ENCODE measurements at places on chromosomes 7 and 10. TPM values are rescaled to one million over a fixed set of nuclear protein-coding genes. Genes with fewer than 3 reads are reported as not detected.

COL26A1 gene
- 1.7 TPM for total RNA-seq

HOXA9 gene
- total RNA-seq: 62.2 TPM

DUS4L gene
- total RNA-seq: 13.1 TPM

SRRM3 gene
- total RNA-seq: 1.1 TPM

POM121 gene
- total RNA-seq: 3.6 TPM

AGAP9 gene
- total RNA-seq: 2.6 TPM

DRGX gene
- total RNA-seq: not detected

BLNK gene
- total RNA-seq: not detected

DNA sequence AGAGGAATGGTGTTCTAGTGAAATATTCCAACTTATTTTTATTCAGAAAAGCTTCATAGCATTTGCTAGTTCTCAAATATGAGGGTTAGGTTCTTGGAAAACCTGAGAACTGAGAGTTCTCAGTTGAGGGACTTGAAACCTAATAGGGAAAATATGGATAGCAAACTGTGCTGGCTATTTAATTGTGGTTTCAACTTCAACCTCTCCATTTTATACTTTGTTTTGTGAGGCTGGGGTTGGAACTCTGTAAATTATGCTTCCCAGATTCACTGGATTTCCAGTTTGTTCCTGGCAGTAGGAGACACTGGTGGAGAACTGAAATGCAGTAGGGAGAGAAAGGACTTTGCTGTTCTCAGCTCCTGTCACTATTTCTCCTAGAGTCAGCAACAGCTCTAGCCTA, 52.7 kb downstream of the CDK14 start:
- DNase-seq: no peak

GRCh38 chr7:101562531-101563197, 66.4 kb downstream of the MYL10 start:
- DNase-seq: no peak

- DNase-seq: no peak
Observed at GRCh38 chr10:26739071-26739631, 41.6 kb downstream of the PDSS1 start.

- DNase-seq: no peak
Observed at GRCh38 chr10:112027731-112028280, 155.8 kb downstream of the GPAM start.

DNA sequence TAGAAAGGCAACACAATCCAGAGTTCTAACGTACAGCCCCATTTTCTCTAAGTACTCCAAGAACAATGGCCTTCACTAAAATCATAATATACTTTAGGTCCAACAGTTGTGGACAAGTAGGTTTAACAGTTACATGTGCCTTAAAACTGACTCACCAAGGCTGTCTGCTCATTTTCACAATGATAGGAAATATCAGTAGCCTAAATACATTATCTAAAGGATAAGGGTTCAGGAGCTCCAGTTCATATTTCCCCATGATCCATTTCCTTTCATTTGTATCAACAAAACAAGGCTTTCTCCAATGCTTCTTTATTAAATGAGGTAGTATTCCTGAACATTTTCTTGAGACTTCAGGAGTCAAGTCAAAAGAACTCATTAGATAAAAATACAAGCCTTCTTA, 164.0 kb downstream of the SLC25A13 start:
- DNase-seq: no peak

GRCh38 chr7:44750921-44751571, 2.4 kb downstream of the ZMIZ2 start:
- peak; percentile 68 for DNase-seq

GRCh38 chr10:78879621-78880020, 189.1 kb upstream of the ZMIZ1 start:
- no peak for DNase-seq

DNA sequence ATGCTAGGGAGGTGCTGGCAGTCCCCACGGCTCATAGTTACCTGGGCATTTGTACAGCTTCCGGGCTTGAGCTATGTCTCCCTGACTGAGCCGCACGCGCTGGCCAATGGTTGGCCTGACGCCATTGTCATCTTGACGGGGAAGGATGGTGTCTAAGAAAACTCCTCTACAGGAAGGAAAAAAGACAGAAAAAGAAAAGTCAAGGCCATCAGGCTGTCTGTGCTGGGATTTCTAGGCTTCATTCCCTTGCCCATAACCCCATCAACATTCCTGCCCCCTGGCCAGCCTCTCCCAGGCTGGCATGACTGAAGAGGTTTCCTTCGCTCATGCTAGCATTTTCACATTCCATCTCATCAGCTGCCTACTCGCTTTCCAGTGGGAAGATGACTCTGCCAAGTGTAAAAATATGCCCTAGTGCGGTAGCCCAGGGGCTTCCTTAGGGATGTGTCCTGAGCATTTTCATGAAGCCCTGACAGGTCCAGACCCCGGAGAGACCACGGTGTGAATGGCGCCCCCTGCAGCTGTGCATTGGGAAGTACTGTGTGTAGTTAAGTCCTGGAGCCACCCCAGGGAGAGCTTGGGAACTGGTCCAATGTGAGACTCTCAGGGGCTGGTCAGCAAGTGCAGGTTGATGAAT, 54.5 kb upstream of the OPALIN start:
- DNase-seq: no peak

GRCh38 chr7:18393465-18394118, 102.0 kb upstream of the HDAC9 start:
- no peak for DNase-seq

DNA sequence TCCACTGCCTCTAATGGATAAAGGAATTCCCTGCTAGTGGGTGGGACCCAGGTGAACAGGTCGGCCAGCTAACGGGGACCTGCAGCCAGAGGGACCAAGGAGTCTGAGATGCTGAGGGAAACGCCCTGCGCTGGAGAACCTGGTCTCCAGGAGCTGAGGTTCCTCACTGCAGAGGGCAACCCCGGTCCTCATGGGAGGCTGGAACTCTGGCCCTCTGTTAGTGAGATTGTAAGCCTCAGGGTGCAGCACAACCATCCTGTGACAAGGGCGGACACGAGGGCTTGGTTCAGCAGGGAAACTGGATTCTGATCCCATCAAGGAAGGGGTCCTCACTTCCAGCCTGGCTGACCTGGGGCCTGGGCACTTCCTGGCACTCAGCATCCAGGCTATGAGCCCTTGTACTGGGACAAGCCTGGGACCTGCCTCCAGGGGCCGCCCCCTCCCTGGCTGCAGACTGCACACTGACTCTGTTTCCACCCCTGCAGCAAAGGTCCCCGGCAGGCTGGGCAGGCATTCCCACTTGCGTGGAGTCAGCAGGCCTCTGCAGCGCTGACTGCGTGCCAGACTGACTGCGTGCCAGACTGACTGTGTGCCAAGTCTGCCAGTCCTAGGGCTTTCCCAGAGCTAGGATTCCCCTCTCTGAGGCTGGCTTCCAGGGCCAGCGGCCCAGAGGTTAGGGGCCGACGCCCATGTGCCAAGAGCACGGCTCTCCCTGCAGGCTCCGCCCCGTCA, 143.2 kb downstream of the MAPK8 start:
- no peak for DNase-seq

- no peak for DNase-seq
Observed at GRCh38 chr7:15475808-15476530, 85.8 kb downstream of the AGMO start.

DNA sequence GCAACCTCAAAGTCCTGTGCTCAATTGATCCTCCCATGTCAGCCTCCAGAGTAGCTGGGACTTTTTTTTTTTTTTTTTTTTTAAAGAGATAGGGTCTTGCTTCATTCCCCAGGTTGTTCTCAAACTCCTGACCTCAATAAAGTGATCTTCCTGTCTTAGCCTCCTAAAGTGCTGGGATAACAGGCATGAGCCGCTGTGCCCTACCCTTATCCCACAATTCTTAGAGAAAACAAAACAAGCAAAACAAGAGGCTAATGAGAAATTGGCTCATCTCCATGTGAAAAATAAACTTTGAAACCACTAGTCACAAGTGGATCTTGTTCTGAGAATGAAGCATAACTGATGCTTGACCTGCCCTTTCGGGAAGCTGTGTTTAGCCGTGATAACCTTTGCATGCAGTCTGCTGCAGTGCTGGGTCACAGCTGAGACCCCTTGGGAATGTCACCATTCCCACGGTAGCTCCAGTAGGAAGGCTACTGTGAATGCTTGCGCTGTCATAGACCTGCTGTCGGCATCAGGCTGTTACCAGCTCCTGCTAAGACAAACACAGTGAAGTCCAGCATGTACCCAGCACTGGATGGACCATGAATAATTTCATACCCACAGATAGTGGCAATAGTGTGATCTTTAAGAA, 290.7 kb upstream of the KIAA1217 start:
- no peak for DNase-seq

DNA sequence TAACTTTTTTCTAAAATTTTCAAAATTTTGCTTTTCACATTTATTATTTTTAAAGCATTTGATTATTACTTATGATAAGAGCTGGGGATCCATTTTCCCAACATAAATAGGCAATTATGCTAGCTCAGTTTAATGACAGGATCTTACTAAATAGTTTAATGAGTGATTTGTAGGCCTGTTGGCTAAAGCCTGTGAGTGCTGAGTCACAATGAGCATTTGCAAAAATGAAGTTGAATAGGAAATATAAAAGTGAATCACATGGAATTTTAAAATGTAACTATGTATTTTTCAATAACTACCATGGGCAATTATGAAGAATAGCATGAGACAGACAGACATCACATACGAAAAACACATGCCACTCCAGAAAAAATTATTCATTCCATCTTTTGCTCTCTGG, 45.1 kb upstream of the ZPBP start:
- no peak for DNase-seq
